Stimulated activated CD8-positive, alpha-beta memory T cell treated with anti-CD3 and anti-CD28 coated beads, Interleukin-7, amount 100 ng/mL, for 4 hours (primary cell): ENCODE measurements at places on chromosomes 16 and 17.

- DNase-seq: peak; percentile 57
Observed at GRCh38 chr17:16363749-16364536, 10.7 kb upstream of the CENPV start.

- DNase-seq: no peak
Observed at GRCh38 chr16:59259950-59260319, 525.8 kb upstream of the GOT2 start.

- no peak for DNase-seq
Observed at GRCh38 chr16:85027958-85028684, 526 bp downstream of the KIAA0513 start.

GRCh38 chr17:21239680-21240368 is 13.4 kb downstream of the NATD1 start:
- DNase-seq: no peak

GRCh38 chr16:47143677-47144558 is at the start of gene NETO2:
Gene NETO2 (minus strand): TSS chr16:47143945. CDS start chr16:47143612, 333 bp downstream.
- peak; percentile 61 for DNase-seq

- no peak for DNase-seq
Observed at GRCh38 chr17:63162406-63163157, 196.5 kb downstream of the TANC2 start.

- DNase-seq: no peak
Observed at GRCh38 chr16:12002447-12003006, 26.0 kb downstream of the SNX29 start.

DNA sequence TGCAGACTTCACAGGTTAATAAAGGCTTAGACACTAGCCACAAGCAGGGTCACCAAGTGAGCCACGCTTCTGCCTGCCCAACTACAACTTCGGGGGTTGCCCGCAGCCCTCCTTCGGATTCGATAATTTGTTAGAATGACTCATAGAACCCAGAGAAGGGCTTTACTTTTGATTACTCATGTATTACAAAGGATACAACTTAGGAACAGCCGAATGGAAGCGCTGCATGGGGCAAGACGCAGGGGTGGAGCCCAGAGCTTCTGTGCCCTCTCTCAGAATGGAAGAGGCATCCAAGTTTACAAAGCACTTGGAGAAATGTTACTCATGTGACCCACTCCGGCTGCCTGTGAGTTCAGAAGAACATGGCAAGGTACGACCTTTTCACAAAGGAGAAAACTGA is 7.5 kb upstream of the CDH5 start:
- DNase-seq: no peak

DNA sequence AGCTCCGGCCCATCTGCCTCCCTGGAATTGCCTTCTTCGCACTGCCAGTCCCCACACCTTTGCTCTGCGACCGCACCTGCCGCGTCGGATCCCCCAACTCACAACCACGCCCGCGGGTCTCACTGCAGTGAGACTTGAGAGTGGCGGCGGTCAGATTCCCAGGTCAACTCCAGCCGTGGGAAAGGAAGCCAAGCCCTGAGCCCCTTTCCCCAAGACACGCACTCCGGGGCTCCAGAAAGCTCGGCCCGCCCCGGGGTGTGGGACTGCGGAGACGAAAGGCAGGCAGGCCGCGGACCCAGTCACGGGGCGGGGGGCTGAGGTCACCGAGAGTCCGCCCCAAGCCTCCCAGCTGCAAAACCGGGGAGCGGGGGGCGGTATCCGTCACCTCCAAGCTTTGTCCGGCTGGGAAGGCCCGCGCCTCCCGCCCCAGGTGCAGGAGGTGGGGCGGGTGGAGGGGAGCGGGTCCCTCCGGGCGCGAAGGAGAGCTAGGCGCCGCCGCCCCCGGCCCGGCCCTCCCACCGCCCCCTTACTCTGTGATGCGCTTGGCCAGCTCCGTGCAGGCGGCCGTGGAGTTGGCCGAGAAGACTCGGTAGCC is 615 bp downstream of the PRPSAP1 start:
- DNase-seq: no peak

DNA sequence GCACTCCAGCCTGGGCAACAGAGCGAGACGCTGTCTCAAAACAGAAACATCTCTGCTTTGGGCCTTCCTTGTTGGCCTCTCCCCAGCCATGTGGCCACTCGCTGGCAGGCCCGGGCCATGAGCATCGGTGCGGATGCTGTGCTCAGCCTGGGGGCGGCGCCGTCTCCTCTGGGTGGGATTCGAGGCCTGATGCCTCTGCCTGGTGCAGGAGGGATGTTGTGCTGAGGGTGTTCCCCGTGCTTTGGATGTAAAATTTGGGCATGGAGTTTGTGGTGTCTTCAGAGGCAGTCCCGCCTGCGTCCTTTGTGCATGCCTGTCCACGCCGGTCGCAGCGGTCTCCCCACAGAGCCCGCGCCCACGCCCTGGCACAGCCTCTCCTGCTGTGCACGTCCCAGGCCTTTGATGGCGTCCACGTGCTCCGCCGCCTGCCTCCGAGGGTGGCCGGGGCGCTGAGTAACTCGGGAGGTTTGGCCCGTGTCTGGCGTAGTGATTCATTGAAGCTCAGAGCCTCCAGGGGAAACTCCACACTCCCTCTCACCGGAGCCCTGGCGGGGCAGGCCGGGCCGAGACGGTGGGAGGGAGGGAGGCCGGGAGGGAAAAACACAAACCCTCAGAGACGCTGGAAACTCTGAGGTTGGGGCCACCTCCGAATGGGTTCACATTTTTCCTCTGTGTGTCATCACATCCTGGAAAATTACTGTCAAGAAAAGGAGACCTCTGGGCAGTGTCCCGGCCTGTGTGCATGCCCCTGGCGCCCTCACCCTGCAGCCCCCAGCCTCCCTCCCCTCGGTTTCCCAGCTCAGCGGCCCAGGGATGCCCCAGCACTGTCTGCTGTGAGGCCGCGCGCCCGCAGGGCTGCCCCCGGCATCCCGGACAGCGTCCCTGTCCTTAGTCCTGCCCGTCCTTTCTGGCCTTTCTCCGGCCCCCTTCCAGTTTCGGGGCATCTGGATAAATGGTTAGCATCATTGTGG is 19.0 kb downstream of the CENPX start:
- no peak for DNase-seq

- no peak for DNase-seq
Observed at GRCh38 chr17:35808240-35808961, 883 bp upstream of the TAF15 start.
